ENCODE measurements at places on chromosomes 1 and 21.

DNA sequence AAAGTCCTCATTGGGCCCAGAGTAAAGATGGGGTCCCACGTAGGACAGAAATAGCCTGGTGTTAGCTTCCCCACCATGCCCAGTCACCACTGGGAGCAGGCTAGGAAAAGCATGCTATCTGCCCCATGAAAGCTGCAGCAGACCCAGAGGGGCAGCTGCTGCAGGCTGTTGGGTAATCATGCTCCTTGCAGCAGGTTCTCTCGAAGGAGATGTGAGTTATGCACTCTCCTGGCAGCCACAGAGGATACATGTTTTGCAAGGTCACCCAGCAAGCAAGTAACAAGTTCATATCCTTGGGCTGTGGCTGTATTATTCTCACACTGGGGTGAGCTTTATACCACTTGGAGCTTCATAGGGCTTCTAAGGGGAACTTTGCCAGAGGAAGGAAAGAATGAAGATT, 9.1 kb upstream of the HEYL start:
- no peak for DNase-seq

DNA sequence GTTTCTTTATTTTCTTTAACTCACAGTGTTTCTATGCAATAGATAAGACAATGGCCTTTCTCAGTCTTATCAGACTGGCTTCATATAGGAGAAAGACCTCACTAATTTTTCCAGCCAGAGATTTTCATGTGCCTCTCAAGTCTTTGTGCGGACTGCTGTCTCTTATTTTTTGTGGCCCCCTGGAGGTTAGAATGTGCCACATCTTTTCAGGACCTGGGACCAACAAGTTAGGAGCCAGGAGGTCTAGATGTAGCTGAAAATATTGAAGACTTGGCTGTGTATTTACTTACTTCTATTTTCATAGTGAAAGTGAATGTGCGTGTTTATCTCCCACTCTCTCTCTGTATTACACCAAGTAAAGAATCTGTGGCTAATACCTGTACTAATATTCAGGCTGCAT, 42.1 kb upstream of the CFHR3 start:
- no peak for DNase-seq

- DNase-seq, result no peak
Observed at GRCh38 chr1:65245295-65245694, 64.0 kb upstream of the DNAJC6 start.

GRCh38 chr21:23853796-23854379, 1753.4 kb downstream of the MRPL39 start:
- DNase-seq, result peak; percentile 20

- no peak for DNase-seq
Observed at GRCh38 chr1:98342566-98342965, 319.0 kb upstream of the SNX7 start.

DNA sequence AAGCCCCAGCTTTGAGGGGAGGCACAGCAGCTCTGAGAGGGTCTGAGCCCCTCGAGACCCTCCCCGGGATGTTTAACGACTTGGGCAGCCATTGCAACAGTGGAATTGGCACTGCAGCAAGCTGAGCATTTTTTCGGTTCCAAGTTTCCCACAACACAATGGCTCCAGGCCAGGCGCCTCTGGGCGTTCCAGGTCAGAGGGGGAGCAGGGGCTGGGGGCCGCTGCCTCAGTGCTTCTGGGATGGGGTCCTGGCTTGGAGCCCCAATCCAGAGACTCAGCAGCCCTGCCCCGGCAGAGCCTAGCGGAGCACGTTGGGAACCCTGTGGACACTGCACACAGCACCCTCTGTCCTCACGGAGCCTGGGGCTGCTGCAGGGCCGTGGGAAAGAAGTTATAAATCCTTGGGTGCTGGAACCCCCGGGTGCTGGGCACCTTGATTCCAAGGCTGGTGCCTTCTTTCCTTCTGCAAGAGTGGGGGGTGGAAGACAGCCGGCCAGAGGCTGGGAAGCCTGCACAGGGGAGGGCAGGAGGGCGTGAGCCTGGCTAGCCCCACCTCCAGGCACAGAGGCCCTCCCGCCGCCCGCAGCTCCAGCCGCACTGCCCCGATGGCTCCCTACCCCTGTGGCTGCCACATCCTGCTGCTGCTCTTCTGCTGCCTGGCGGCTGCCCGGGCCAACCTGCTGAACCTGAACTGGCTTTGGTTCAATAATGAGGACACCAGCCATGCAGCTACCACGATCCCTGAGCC, 50.1 kb downstream of the COL18A1 start:
- DNase-seq, result peak; percentile 85

GRCh38 chr1:219119839-219120238, 53.8 kb upstream of the LYPLAL1 start:
- DNase-seq, result no peak

- peak; percentile 39 for DNase-seq
Observed at GRCh38 chr1:160261556-160261892, 825 bp downstream of the DCAF8 start.

GRCh38 chr1:236746785-236747184, 48.3 kb upstream of the MTR start:
- DNase-seq, result no peak

DNA sequence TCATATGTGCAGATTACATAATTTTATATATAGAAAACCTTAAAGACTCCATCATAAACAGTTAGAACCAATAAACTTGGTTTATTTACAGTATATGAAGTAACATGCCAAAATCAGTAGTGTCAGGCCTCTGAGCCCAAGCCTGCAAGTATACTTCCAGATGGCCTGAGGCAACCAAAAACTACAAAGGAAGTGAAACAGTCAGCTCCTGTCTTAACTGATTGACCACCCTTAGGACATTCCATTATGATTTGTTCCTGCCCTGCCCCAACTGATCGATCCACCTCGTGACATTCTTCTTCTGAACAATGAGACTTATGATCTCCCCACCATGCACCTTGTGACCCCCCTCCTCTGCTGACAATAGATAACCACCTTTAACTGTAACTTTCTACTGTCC, 630.3 kb downstream of the AMY1C start:
- DNase-seq, result peak; percentile 6

DNA sequence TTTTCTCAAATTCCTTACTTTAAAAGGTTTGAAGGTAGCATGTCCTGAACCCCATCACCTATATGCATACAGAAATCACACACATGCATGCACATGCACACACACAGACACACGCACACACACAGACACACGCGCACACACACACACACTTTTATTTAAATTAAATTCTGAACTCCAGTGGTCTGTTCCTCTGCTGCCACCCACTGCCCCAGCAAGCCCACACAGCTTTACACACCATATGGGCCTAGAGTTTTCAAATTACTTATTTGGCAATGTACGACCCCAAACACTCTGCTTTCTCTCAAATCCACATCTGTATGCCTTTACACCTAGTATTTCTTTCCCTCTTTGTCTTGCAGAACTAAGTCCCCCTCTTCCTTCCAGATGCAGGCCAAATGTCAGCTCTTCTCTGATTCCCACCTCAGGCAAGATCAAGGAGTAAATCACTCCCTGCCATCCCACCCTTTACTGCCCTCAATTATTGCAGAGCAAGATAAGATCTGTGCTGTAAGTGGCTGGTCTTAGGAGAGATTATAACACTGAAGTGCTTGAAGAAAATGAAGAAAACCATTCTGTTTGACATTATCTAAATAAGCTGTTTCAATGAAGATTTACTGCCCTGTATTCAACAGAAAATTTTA, 429.9 kb upstream of the CXADR start:
- DNase-seq, result no peak

GRCh38 chr1:97826820-97827219, 94.0 kb downstream of the DPYD start:
- no peak for DNase-seq

DNA sequence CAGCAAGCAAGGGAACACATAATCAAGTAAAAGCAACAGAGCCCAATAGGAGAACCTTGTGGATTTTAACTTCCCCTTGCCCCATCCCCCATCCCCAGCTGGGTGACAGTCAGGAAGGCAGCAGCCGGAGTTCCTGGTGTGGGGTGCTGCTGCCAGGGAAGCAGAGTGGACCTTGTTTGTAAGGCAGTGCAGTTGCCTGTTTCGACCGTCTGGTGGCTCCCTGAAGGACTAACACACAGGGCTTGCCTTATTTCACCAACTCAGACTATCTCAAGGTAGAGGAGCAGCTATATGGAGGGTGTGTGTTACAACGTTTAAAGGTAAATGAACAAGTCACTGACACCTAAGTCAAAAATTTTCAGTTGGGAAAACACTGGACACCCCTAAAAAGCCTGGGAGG, 6.6 kb downstream of the KRTAP10-8 start:
- no peak for DNase-seq

DNA sequence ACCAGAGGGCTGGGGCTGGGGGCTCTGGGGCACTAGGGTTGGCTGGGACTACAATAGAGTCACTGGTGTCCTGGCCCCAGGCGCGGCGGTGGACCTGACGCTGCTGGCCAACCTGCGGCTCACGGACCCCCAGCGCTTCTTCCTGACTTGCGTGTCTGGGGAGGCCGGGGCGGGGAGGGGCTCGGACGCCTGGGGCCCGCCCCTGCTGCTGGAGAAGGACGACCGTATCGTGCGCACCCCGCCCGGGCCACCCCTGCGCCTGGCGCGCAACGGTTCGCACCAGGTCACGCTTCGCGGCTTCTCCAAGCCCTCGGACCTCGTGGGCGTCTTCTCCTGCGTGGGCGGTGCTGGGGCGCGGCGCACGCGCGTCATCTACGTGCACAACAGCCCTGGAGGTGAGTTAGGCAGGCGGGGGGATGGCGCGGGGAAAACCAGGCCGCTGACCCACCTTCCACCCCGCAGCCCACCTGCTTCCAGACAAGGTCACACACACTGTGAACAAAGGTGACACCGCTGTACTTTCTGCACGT, 4.1 kb downstream of the TIE1 start:
- no peak for DNase-seq

DNA sequence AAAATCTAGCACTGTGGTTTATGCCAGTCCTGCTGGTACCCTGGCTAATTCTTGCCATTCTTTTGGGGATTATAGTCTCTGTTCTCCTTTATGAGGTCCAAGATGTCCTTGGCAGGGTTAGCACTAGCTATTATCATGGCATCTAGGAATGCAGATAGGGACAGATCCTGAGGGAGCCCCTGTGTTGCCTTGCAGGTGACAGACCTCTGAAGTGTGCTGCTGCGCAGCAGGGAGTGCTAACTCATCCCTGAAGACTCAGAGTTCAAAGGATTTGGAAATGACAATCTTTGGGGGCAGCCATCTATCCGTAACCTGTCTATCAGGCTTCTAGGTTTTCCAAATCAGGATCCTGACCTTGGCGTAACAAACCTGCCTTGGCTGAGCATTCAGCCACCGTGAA, 16.3 kb downstream of the ZFYVE9 start:
- DNase-seq, result no peak

GRCh38 chr1:245988393-245989078, 518.5 kb downstream of the SMYD3 start:
- DNase-seq, result no peak

DNA sequence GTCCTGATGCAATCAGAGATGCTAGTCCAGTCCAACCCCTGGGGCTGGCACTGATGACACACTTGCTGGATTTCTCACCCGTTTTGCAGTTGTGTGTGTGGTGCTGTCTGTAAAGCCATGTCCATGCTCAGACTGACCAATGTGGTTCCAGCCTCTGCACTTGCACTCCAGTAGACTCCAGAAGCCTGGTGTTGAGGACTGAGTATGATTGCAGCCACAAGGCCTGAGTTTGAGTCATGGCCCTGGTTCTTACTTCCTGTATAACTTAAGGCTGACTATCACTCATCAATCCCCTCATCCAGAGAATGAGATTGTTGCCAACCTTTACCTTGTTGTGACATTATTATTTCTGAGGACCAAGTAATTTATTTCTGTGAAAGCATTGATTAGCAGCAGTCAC, 34.8 kb upstream of the IKBKE start:
- no peak for DNase-seq

- no peak for DNase-seq
Observed at GRCh38 chr1:197320991-197321531, 53.0 kb downstream of the CRB1 start.

GRCh38 chr1:188056011-188056410, 1227.3 kb downstream of the PLA2G4A start:
- no peak for DNase-seq

GRCh38 chr1:59743324-59744091, 71.2 kb upstream of the HOOK1 start:
- DNase-seq, result no peak

DNA sequence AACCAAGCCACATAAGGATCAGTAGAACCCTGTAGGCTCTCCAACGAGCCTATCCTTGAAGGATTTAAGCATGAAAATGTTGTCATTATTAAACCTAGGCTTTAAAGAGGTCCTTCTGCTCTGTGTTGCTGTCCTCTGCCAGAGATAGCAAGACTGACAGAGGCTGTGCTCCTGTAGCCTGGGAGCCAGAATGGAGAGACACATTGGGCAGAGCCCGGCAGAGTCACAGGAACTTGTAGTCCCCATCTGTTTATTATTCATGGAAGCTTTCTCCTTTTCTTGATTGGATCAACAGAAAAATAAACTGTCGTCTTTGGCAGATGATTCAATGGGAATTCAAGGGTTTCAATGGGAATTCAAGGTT, 19.2 kb upstream of the SLAMF1 start:
- DNase-seq, result no peak

DNA sequence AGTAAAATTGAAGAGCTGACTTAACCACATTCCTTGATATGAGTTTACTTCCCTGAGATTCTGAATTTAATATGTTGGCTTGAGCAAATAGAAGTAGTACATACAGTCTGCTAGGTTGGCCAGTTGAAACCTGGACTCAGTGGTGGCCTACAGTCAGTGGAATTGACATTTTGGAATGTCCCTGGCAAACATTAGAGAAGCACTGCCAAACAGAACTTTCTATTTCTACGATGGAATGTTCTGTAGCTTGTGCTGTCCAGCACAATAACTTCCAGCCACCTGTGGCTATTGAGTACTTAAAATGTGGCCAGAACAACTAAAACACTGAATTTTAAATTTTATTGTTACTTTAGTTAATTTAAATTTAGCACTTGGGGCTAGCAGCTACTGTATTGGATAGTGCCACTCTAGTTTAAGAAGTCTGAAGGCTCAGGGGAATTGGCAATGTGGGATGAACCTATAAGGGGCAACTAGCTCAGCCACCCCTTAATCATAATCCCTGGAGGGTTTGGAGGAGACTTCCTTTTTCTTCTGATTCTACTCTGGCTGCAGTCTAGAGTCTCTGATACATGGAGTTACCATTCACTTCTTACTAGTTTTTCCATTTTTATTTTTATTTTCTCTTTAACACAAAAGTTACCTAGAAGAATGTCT, 10.3 kb upstream of the TEDDM1 start:
- DNase-seq, result no peak

- no peak for DNase-seq
Observed at GRCh38 chr1:245704341-245704740, 549.6 kb downstream of the KIF26B start.

DNA sequence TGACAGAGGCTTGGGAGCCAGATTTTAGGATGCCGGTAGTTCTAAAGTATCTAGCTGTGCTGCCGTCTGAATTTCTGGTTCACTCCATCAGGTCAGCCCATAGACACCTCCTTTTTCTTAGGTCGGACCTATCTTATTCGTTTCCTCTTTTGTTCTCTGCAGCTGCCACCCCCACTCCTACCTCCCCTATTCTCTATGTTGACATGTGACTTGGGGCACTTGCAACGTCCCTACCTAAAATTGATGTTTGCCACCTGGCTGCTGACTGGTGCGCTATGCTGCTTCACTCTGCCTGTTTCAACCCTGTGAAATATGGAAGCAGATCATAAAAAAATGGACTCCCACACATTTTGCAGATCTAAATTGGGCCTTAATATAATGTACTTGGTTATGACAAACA, 55.3 kb downstream of the PBX1 start:
- DNase-seq, result no peak

- DNase-seq, result no peak
Observed at GRCh38 chr1:228836427-228836826, 101.1 kb downstream of the RHOU start.

GRCh38 chr1:81007024-81007423, 793.7 kb upstream of the ADGRL2 start:
- no peak for DNase-seq

- no peak for DNase-seq
Observed at GRCh38 chr1:225825078-225825477, 15.2 kb downstream of the EPHX1 start.
